Thoracic aorta (tissue), 2 donors: ENCODE measurements at places on chromosomes 4 and X.

DNA sequence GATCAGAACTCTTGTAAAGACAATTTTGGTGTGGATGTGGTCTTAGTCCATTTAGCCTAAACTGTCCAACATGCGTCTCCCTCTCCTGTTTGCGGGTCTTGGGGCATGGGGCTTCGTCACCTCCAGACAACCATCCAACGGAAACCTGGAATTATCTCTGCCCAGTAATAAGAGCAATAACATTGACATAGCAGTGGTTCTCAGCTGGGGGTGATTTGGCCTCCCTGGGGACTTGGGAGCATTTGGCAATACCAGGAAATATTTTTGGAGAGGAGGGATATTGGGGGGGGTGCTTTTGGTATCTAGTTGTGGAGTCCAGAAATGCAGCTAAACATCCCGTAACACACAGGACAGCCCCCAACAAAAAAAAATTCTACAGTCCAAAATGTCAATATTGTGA, 47.2 kb downstream of the SEL1L3 start:
- H3K27ac ChIP-seq: no peak overlapping the region
- no peaks in the 10 kb centered on the region for H3K36me3 ChIP-seq
- DNase-seq: no peak
- no peak overlapping the region for H3K4me3 ChIP-seq
- no peaks in the 10 kb centered on the region for H3K27me3 ChIP-seq

GRCh38 chr4:57612279-57612678, 502.1 kb upstream of the IGFBP7 start:
- DNase-seq: no peak
- no peaks in the 10 kb centered on the region for H3K4me1 ChIP-seq
- H3K4me3 ChIP-seq: no peak overlapping the region
- no peaks in the 10 kb centered on the region for H3K27me3 ChIP-seq
- no peaks in the 10 kb centered on the region for H3K36me3 ChIP-seq

DNA sequence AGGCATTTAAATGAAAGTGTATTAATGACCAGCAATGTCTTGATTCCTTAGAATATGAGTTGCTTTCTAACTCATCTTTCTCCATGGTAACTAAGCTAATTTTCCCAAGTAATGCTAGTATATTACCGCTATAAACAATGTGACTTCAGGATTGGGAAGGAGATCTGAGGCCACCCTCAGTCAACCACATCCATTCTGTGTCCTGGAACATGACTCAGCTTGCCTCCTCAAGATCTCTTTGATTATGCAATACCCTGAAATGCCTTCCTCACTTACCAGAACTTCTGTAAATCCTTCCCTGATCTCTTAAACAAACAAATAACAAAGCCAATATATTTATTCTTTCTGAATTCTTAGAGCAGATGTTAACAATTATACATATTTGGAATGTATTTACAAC, 1495.5 kb downstream of the PCDH18 start:
- no peaks in the 10 kb centered on the region for H3K4me1 ChIP-seq
- no peaks in the 10 kb centered on the region for H3K27me3 ChIP-seq
- no peak for DNase-seq
- no peak overlapping the region for H3K4me3 ChIP-seq
- H3K36me3 ChIP-seq: no peaks in the 10 kb centered on the region

DNA sequence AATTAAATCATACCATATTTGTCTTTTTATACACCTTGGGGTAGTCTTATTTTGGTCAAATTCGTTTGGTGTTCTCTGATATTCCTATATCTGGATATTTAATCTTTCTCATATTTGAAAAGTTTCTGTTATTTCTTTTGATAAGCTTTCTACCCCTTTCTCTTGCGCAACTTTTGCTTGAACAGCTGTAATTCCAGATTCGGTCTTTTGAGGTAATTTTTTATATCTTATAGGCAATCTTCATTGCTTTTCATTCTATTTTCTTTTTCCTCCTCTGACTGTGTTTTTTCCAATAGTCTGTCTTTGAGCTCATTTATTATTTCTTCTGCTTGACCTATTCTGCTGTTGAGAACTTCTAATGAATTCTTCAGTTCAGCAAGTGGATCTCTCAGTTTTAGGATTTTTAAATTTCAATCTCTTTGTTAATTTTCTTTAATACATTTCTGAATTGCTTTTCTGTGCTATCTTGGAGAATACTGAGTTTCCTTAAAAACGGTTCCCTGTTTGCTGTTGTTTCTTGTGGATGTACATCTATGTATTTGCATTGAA, 11.3 kb upstream of the MTHFD2L start:
- no peaks in the 10 kb centered on the region for H3K27me3 ChIP-seq
- H3K4me1 ChIP-seq: no peaks in the 10 kb centered on the region
- no peaks in the 10 kb centered on the region for H3K36me3 ChIP-seq
- DNase-seq: no peak
- no peak overlapping the region for H3K4me3 ChIP-seq

GRCh38 chr4:89111833-89112563, 665 bp downstream of the TIGD2 start:
- no peaks in the 10 kb centered on the region for H3K36me3 ChIP-seq
- peak overlapping the region; percentile 92 for H3K4me3 ChIP-seq
- peak overlapping the region; percentile 71 for H3K27ac ChIP-seq
- H3K27me3 ChIP-seq: no peaks in the 10 kb centered on the region
- peaks cover 16% of the 10 kb centered on the region for H3K4me1 ChIP-seq
- no peak for DNase-seq

DNA sequence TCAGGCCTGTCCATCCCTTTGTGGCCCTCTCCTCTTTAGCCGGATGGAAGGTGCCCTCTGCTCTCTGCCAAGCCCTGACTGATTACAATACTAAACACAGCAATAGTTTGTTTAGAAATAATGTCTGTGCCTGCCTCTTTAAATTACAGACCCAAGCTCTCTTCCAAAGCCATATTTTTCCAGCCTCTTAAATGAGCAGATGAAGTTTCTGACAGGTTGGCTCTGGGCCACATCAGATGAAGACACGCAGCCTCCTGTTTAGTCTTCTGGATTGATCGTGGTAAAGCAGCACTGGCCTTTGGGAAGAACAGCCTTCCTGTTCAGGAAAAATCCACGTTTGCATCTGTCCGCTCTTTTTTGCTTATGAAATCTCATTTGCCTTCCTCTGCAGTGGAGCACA, 133.6 kb downstream of the CPE start:
- no peak overlapping the region for H3K4me3 ChIP-seq
- H3K4me1 ChIP-seq: peaks cover 9% of the 10 kb centered on the region
- no peak for DNase-seq
- H3K27me3 ChIP-seq: no peaks in the 10 kb centered on the region
- H3K27ac ChIP-seq: no peak overlapping the region

DNA sequence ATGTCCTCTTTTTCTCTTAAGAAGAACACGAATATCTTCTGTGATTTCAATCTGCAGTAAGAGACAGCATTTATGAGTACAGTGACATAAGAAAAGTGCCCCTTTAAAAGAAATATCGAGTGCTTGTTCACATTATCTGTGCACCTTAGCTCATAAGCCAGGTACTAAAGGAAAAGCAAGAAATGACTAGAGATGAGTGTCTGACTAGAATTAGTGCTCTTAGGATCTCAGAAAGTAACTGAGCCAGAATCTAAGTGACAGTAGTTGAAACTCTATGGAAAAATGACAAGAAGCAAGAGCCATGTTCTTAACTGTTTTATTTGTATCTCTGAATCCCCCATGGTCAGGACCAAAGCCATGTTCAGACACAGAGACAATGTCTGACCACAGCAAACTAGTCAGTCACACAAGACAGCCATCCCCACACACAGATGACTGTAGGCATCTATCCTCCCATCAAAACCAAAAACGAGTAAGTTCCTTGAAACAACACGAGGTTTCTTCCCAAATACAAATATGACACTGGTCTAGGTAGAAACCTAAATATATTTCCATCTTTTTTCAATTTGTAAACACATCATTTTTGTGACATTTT, 36.8 kb downstream of the ACSL4 start:
- no peaks in the 10 kb centered on the region for H3K27me3 ChIP-seq
- H3K4me1 ChIP-seq: no peaks in the 10 kb centered on the region
- H3K36me3 ChIP-seq: no peaks in the 10 kb centered on the region
- no peak overlapping the region for H3K4me3 ChIP-seq
- H3K27ac ChIP-seq: no peak overlapping the region
- DNase-seq: no peak

- H3K36me3 ChIP-seq: no peaks in the 10 kb centered on the region
- H3K4me3 ChIP-seq: no peak overlapping the region
- H3K27me3 ChIP-seq: no peaks in the 10 kb centered on the region
These were observed 3.6 kb downstream of the ATP10D start for GRCh38 chr4:47488706-47489105.

DNA sequence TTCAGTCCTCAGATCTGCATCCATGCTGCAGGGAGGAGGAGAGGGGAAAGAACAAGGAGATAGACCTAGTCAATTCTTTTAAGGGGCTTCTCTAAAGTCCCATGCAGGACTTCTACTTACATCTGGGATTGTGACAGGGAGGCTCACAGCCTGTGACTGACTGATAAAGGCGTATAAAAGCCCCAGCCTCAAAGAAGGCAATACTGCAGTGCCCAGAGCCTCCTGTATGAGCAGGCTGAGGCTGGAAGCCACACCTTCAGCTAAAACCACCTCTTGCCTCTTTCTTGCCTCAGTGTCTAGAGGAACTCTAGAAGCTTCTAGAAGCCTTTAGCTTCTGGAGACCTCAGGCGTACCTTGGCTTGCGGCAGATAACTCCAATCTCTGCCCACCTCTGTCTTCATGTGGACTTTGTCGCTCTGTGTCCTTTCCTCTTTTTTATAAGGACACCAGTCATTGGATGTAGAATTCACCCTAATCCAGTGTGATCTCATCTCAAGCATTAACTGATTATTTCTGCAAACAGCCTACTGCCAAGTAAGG, 6.0 kb upstream of the ZCCHC4 start:
- H3K27me3 ChIP-seq: no peaks in the 10 kb centered on the region
- H3K4me3 ChIP-seq: no peak overlapping the region
- no peaks in the 10 kb centered on the region for H3K4me1 ChIP-seq
- H3K36me3 ChIP-seq: no peaks in the 10 kb centered on the region
- no peak overlapping the region for H3K27ac ChIP-seq

DNA sequence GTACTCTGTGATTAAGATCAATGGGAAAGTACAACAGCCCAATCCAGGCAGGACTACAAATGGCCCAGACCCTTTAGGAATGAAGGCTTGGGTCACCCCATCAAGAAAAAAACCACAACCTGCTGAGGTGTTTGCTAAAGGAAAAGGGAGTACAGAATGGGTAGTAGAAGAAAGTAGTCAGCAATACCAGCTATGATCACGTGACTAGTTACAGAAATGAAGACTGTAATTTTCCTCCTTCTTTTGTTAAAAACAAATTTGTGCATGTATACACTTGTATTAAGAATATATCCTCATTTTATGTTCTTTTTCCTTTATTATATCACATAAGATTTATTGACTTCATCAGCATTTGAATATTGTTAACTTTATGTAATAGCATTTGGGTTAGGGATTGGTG, 160.1 kb upstream of the TBX22 start:
- no peaks in the 10 kb centered on the region for H3K4me1 ChIP-seq
- H3K27ac ChIP-seq: no peak overlapping the region
- DNase-seq: no peak
- H3K4me3 ChIP-seq: no peak overlapping the region
- no peaks in the 10 kb centered on the region for H3K27me3 ChIP-seq

GRCh38 chr4:24195991-24196736, 306.3 kb upstream of the PPARGC1A start:
- no peaks in the 10 kb centered on the region for H3K4me1 ChIP-seq
- no peak overlapping the region for H3K27ac ChIP-seq
- H3K36me3 ChIP-seq: no peaks in the 10 kb centered on the region
- H3K27me3 ChIP-seq: no peaks in the 10 kb centered on the region
- H3K4me3 ChIP-seq: no peak overlapping the region

DNA sequence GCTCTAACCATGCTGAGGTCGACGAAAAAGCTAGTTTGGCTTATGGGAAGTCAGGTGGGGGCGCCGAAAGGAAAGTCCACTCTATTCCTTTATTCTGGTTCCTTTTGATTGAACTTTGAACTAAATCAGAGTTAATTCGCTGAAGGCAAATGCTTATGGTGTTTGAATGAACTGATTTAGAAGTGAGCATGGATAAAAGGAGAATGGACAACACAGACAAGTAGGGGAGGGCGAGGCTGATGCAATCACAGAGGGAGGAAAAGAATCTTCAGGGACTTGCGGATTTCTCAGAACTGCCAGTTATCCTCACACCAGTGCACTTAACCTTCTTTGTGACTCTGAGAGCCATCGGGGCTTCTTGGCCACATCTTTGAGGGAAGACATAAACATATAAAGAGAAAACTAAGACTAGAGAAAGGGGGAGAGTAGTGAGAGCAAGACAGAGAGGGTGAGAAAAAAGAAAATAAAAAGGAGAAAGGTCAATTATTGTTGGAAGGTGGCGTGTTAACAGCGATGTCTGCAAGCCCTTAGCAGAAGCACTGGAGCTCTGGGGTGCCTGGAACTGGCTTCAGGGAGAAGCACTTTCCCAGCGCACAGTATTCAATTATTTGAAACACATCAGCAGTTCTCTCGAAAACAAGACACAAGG, 79.6 kb upstream of the PLAC1 start:
- H3K36me3 ChIP-seq: no peaks in the 10 kb centered on the region
- no peak overlapping the region for H3K4me3 ChIP-seq
- no peaks in the 10 kb centered on the region for H3K4me1 ChIP-seq

- H3K36me3 ChIP-seq: no peaks in the 10 kb centered on the region
- no peaks in the 10 kb centered on the region for H3K4me1 ChIP-seq
- no peak overlapping the region for H3K27ac ChIP-seq
- DNase-seq: no peak
These were observed 259.5 kb downstream of the ARHGAP24 start for GRCh38 chr4:85734424-85734831.

GRCh38 chrX:50188859-50189600, 11.8 kb downstream of the AKAP4 start:
- no peak for DNase-seq
- H3K4me1 ChIP-seq: no peaks in the 10 kb centered on the region
- no peak overlapping the region for H3K4me3 ChIP-seq

DNA sequence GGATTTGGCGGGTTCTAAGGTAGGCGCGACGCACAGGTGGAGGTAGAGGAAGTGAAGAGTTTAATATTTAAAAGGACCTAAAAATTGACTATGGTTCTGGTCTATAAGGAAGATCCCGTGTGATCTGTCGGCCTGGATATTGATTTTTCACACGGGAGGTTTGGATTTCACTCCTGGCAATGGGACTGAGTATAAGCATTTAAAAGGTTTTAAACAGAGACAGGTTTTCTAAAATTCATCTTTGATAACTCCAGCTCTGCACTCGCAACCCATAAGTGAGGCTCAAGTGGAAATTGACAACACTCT, 394 bp upstream of the UXT start:
- no peaks in the 10 kb centered on the region for H3K27me3 ChIP-seq
- peak overlapping the region; percentile 84 for H3K4me3 ChIP-seq

GRCh38 chrX:38341442-38341841, 11.0 kb upstream of the OTC start:
- DNase-seq: no peak
- H3K4me1 ChIP-seq: no peaks in the 10 kb centered on the region
- H3K4me3 ChIP-seq: no peak overlapping the region
- H3K27me3 ChIP-seq: no peaks in the 10 kb centered on the region
- H3K27ac ChIP-seq: no peak overlapping the region
- H3K36me3 ChIP-seq: no peaks in the 10 kb centered on the region

GRCh38 chr4:177479063-177479462, 36.8 kb upstream of the AGA start:
- DNase-seq: no peak
- no peaks in the 10 kb centered on the region for H3K27me3 ChIP-seq
- no peak overlapping the region for H3K4me3 ChIP-seq
- H3K27ac ChIP-seq: no peak overlapping the region

- no peaks in the 10 kb centered on the region for H3K4me1 ChIP-seq
- DNase-seq: no peak
- H3K36me3 ChIP-seq: no peaks in the 10 kb centered on the region
- H3K4me3 ChIP-seq: no peak overlapping the region
These were observed 230.2 kb upstream of the JADE1 start for GRCh38 chr4:128579154-128579853.

GRCh38 chrX:23662187-23662586, 5.1 kb upstream of the PRDX4 start:
- no peaks in the 10 kb centered on the region for H3K4me1 ChIP-seq
- DNase-seq: no peak
- H3K36me3 ChIP-seq: no peaks in the 10 kb centered on the region
- H3K27me3 ChIP-seq: no peaks in the 10 kb centered on the region
- H3K27ac ChIP-seq: no peak overlapping the region
